ENCODE measurements at places on chromosomes 13 and 19.

- no peak for DNase-seq
These were observed 41.3 kb downstream of the RNASEH2B start for GRCh38 chr13:50950849-50951248.

DNA sequence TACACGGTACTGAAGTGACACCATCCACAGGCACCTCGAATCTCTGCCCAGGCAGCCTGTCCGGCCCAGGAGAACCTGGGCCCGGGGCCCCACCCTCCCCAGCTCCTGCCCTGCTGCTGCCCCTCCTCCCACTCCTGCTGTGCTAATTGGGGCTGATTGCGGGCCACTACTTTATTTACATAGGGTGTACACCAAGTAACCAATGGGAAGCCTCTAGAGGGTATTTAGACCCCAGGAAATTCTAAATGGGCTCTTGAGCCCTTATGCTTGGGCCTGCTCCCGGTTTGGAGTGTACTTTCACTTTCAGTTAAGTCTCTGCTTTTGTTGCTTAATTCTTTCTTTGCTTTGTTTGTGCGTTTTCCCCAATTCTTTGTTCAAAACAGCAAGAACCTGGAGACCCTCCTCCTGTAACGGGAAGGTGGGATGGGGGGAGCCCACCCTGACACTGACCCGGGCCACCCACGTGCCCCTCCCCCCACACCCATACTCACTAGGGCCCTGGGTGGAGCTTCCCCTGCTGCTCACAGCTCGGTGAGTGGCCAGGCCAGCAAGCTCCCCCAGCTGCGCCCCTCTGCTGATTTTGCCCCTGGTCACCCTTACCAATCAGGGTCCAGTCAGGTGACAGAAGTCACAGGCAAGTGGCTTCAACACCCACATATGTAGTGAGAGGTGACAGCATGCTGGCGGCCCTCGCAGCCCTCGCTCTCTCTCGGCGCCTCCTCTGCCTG, 9.4 kb downstream of the SCGB2B2 start:
- no peak for DNase-seq

DNA sequence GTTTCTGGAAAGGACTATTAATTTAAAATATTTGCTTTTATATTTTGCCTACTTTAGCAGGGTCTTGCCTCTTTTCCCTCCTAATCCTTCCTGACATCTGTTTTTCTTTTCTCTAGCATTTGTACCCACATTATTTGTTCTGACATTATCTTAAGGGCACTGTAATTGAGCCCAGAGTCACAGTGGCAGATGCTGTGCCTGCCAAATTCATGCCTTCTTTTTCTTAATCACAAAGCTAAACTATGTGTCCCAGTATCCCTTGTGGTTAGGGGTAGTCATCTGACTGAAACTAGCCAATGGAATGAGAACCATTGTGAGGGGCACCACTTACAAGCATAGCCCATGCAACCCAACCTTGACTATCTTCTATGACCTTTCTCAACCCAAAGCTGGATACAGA, 562.9 kb downstream of the MYO16 start:
- no peak for DNase-seq

- no peak for DNase-seq
These were observed 21.0 kb downstream of the COMP start for GRCh38 chr19:18769989-18770528.

DNA sequence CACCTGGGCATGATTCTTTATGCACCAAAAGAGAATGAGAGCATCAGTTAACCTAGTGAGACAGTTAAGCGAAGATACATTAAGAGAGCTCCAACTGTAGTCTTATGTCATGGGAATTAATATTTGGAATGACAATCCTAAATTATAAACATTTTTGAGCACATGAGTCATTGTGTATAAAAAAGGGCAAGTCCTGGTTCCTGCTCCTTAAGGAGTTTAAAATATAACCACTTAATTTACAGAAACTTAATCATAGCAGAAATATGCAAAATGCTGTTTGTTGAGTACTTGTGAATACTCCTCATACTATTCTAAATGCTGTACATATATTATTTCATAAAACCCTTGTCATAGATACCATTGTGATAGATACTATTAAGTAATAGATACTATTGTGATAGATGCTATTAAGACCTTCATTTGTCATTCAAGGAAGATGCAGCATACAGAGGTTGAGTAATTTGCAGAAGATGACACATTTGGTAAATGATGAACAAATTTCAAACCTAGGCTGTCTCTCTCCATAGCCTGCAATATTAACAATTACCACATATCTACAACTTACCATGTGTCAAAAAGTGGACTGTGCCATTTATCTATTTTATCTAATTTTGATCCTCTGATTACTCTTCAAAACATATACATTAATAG, 301.0 kb downstream of the TBC1D4 start:
- no peak for DNase-seq

DNA sequence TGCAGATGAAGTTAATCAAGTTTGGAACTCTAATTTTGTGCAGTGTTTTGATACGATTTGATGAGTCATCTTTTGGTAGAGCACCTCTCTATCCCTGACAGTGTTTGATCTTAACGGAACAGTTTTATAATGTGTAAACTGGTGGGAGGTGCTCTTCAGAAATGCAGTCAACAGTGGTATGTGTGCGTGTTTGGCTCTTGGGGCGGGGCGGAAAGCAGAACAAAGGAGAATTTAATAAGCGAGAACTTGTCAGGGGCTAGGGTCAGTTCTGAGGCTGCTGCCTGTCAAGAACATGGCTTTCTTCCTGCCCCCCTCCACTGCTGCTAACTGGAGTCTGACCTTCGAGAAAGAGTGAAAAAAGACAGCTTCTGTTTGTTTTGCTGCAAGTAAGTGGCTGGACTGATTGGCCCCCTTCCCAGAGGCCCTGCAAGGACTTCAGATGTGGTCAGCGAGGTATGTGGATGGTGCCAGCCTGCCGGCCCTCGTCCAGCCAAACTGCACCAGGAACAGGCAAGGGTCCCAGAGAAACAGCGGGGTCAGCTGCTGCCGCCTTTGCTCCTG, 40.8 kb downstream of the BBC3 start:
- no peak for DNase-seq

GRCh38 chr13:98349731-98350305, 172.7 kb upstream of the RNF113B start:
- DNase-seq, result no peak

DNA sequence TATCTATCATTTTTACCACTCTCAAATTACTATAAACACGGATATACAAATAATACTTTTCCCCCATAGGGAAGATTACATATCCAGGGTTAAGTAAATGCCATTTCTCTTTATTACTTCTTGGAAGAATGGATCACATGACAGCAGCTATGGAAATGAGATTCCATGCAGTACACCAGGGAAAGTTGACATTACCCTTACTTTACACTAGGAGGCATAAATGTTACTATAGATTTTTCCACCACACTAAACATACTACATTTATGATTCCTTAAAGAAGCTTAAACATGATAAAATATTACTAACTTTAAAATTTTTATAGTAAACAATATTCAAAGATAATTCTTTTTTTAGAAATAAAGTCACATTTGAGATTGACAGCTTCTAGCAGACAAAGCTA, 611.4 kb downstream of the PCDH9 start:
- no peak for DNase-seq

- DNase-seq, result no peak
These were observed 12.5 kb downstream of the PEPD start for GRCh38 chr19:33508941-33509614.

- no peak for DNase-seq
These were observed 37.5 kb upstream of the XPO4 start for GRCh38 chr13:20940083-20940482.

DNA sequence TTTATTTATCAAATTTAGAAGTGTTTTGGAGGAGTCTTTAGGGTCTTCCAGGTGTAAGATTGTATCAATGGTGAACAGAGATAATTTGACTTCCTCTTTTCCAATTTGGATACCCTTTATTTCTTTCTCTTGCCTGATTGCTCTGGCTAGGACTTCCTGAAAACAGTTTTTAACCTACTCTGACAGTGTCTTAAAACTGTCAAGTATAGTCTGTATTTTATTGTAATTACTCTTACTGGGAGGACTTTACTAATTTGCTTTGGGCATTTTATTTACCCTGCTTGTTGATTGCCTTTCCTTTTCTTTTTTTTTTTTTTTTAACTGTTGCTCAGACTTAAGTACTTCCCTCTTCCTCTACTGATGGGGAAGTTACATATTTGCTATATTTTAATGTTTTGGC, 81.3 kb downstream of the URI1 start:
- no peak for DNase-seq

- peak; percentile 54 for DNase-seq
These were observed 665 bp downstream of the GPX4 start for GRCh38 chr19:1104311-1105007.

DNA sequence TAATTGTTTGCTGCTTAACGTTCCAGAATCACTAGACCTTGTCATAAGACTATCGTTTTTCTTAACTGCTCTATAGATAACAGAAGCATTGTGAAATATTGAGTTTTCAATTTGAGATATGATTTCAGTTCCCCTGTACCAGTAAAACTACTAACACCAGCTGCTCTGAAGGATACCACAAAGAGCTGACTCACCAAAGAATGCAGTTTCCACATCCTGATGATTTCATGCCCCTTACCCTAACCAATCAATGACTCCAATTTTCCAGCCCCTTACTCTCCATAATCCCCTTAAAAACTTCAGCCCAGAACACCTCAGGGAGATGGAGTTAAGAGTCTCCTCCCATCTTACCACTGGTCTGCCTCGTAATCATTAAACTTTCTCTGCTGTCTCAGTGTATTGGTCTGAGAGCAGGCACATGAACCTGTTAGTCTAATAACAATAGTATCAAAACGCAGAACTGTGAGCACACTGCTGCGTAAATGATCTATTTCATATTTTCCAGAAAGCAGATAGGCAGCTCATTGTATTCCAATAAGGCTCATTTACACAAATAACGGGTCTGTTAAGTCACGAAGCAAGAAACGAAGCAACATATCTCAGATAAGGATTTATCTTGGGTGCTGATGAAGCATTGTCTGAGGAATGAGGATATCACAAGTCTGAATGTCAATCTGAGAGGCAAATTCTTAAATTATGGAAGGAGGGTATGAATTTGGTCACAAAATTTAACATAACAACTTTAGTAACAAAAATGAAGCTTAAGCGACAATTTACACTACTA, 14.1 kb upstream of the CCNA1 start:
- no peak for DNase-seq

- no peak for DNase-seq
These were observed 251.8 kb downstream of the KCNRG start for GRCh38 chr13:50267066-50267465.

All from stimulated activated CD8-positive, alpha-beta memory T cell treated with anti-CD3 and anti-CD28 coated beads, Interleukin-15, amount 100 ng/mL, for 24 hours (primary cell).